ENCODE measurements at places on chromosomes 6 and 20.

DNA sequence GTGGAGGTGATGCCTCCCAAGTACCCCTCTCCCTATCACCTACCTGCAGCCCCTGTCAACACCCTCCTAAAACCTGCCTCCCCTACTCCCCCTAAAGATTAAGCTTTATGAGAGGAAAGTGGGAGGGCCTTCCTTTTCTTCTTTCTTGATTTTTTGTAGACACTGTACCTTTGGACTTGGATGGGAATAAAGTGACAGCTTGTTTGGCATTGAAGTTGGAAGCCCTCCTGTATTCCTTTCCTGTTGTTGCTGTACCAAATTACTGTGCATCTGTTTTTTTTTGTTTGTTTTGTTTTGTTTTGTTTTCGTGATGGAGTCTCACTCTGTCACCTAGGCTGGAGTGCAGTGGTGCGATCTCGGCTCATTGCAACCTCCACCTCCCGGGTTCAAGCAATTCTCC, 99.3 kb upstream of the NFATC2 start:
- no peak for DNase-seq

- peak; percentile 35 for DNase-seq
Measured at GRCh38 chr6:116536216-116536621, 9.3 kb downstream of the TRAPPC3L start.

DNA sequence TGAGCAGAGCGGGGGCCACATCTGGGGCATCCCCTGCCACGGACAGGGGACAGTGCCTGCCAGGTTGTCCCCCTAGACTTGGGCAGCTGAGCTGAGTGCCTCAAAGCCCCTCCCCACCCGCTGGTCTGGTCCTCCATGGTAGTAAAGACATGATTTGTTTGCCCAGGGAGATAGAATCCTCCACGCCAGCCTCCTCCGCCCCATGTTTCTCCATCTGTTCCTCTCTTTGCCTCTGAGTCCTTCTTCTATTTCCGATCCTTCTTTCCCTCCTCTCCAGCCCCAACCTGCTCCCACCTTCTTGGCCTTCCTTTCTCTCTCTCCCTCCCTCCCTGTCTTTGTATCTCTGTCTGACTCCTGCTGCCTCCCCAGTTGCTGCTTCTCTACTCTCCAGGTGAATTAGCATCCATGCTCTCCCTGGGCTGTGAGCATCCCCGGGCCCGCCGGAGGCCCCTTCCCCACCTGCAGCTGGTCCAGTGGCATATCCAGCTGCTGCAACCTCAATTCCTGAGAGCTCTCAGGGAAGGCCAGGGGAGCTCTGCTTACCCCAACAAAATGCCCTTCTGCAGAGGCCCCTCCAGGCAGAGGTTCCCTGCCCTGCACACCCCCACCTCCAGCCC, 45.8 kb downstream of the CPNE5 start:
- DNase-seq: no peak

DNA sequence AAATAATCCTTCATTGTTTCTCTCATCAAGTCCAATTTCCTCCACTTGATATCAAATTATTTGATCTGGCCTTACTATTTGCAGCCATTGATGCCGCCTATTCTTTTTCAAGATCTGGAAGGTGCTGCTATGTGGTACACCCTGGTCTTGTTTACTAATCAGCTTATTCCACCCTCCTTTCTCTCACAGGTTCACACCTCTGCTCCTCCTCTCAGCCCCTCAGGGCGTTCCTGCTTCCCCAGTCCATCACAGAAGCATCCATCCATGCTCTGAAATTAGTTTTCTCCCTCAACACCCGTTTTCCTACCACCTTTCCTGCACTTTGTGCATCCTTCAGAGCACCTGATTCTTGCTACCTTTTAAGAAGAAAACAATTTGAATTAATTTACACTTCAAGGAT, 183.6 kb downstream of the EPHA7 start:
- no peak for DNase-seq

DNA sequence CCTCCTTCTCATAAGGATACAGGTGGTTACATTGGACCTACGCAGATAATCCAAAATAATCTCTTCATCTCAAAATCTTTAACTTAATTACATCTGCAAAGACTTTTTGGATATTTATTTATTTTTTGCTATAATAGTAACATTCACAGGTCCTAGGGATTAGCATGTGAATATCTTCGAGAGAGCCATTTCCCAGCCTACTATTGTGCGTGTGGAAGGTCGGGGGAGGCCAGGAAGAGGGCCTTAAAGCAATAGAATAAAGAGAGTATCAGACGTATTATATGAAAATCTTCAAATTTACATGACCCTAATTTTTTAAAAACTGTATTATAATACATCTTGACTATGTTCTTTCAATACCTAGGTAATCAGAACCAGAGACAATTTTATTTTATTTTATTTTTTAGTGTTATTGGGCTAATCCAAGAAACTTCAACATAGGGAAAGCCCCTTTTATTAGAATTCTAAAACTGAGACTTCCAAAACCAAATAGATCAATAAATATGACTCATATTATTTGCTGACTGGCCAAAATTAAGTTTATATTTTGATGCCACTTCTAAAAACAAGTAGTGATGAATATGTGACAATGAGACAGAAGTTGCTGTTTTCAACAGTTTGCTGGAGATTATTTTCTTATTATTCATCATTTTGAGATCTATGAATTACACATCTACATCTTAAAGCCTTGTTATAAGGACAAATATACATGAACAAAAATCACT, 536.1 kb downstream of the NKAIN2 start:
- DNase-seq: no peak

GRCh38 chr6:37818536-37819176, 871 bp upstream of the ZFAND3 start:
- peak; percentile 94 for DNase-seq

DNA sequence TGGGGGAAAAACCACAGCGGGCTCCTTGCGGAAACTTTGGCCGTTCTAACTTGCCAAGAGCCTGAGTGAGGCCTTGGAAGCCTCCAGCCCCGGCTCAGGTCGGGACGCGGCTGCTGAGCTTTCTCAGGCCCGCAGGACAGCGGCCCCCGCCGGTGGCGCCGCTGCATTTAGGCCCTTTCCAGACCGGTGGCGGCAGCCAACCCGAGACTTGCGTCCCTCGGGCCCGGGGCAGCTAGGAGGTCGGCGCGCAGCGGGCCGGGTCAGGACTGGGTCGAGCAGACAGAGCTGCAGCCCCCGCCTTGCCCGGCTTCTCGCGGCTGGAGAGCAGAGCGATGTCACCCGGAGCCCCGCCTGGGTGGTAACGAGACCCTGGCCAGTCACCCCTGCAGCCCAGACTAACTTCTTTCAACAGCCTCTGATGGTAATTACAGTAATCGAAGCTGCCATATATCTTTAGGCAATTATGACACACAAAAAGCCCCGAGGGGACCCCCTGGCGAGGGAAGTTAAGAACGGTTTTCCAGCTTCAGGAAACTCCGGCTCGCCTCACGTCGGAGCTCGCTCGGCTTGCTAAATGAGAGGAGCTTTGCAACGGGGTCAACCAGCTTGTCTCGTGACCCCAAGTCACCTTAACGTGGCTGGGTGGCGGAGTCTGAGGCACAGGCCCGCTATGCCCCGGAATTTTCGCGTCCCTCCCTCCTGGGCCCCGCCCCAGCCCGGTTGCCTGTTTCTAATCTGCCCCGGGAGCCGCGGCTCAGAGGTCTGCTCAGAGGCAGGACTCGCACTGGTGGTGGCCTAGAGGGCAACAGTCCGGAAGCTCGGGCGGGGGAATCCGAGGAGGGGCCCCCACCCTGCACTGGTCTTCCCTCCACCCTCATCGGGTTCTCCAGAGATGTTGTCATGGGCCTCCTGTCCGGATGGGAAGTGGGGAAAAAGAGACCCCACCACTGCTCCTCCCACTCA, 3.0 kb downstream of the NR2E1 start:
- no peak for DNase-seq

DNA sequence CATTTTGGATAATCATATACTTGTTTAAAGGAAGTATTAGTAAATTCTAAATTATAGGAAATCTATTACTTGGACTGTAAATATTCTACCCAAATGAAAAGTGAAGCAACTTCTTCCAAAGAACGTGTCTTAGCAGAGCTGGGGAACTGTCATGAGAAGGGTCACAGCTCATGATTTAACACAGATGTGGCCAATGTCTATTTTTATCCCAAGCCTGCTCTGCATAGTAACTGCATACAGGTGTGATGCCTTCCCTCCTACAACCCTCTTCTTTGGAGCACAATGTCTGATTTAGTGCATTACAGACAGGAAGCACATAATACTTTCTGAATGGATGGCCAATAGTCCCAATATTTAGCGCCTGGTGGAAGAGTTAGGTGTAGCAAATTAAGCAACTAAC, 138.7 kb upstream of the THEMIS start:
- DNase-seq: no peak

DNA sequence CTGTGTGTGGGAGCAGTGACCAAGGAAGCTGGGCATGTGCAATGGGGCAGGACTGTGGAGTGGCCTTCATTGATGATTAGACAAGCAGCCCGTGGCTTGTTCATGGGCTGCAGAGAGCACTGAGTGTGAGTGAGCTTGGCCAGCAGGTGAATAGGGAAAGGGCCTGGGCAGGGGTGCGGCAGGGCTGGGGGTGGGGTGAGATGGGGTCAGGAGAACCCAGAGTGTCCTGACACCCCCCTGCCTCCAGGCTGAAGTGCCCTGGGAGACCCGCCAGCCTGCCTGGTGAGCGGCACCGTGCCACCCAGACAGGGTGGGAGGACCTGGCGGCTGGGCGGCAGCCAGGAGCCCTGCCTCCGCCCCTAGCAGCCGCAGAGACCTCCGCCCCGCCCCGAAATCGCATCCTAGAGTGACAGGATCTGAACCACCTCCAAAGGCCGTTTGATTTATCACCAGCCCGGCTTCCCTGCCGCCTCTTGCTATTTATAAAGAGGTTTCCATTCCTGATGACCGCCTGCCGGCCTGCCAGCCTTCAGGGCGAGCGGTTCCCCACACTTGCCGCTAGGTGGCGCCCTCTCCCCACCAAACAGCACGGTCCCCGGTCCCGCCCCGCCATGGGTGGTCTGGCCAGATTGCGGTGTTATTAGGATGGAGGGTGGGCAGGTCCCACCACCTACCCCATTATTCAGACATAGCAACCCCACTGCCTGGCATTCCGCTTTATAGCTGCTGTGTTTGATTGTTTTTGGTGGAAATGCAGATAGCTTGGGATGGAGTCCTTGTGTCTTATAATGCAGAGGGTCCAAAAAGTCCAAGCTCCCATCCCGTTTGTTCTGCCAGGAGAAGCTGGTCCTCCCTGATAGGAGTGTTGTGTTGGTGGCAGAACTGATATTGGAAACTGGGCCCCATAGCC, 3.5 kb downstream of the MYLK2 start:
- peak; percentile 94 for DNase-seq

DNA sequence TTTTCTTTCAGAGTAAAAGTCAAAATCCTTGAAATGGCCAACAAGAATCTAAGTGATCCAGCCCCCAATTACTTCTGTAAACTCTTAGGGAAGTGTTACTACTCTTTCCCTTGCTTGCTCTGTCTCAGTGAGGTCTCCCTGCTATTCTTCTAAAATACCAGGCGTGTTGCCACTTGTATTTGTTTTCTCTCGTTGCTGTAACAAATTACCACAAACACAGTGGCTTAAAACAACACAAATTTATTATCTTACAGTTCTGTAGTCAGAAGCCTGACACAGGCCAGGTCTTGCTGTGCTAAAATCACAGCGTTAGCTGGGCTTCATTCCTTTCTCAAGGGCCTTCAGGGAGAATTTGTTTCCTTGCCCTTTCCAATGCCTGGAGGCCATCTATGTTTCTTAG, 59.9 kb downstream of the HECA start:
- DNase-seq: no peak

DNA sequence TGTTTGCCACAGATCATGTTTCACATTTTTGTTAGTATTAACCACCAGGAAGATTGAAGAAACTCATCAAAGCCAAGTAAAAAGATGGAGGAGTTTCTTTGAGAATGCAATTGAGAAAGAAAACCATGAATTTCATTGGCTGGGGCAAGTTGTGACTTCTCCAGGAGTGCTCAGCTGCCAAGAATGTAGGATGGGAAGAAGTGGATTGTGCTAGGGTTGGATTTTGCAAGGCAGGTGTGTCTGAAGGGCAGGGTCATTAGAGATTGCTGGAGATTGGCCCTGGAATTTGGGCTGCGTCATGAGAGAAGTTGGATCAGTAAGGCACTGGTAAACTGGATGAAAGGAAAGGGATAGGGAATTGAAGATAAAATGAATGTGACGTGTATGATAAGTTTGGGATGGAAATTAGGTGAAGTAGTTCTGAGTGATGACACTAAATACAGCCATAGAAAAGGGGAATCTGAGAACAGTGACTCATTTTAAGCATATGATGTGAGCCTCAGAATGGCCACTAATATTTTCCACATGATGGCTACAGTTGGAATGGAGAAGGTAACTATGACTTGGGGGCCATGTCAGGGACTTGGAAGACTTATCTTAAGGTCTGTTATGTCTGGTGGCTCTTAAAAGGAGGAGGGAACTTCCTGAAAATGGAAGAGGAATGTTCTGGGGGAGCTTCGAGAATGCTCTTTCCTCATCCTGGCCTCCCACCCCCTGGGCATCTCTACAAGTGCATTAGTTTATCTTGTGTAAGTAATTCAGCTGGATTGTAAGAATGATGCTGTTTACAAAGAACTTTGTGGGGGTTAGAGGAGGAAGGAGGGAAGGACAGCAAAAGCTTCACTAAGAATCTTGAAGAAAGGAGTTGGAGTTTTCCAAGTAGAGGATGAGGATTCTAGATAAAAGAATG, 27.8 kb upstream of the ERVFRD-1 start:
- no peak for DNase-seq

GRCh38 chr20:35355372-35355771, 56.4 kb downstream of the UQCC1 start:
- no peak for DNase-seq

DNA sequence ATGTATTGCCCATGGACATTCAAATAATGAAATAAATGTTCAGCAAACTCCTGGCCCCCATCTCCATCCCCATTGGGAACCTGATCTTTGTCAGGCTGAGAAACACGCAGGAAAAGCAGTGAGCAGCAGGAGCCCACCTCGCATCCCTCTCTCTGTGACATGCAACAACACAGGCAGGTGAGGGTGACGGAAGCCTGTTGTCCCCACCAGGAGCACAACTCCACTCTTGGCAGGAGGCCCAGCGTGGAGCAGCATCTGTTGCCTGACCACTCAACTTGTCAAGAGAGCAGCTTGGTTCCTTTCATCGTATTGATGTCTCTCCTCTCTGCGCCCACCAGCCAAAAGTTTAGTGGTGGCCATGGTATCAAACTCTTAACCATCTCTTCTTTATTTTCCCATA, 586.9 kb upstream of the ARID1B start:
- DNase-seq: no peak

- DNase-seq: peak; percentile 38
Measured at GRCh38 chr6:132598473-132598872, 8.9 kb upstream of the TAAR5 start.
